Lower lobe of right lung (tissue), 2 donors: ENCODE measurements at places on chromosomes 6 and 20. TPM values are rescaled to one million over a fixed set of nuclear protein-coding genes. Genes with fewer than 3 reads are reported as not detected.
A peak's percentile ranks its signal among the peaks of the same experiment; 100 is the strongest.

WASF1 gene
- 4.3 TPM for total RNA-seq

GRCh38 chr20:57818418-57819181 is 108.8 kb upstream of the PMEPA1 start:
- no peaks in the 10 kb centered on the region for H3K36me3 ChIP-seq
- H3K27ac ChIP-seq: no peak overlapping the region
- H3K4me3 ChIP-seq: no peak overlapping the region
- H3K4me1 ChIP-seq: no peaks in the 10 kb centered on the region
- H3K27me3 ChIP-seq: no peaks in the 10 kb centered on the region

DNA sequence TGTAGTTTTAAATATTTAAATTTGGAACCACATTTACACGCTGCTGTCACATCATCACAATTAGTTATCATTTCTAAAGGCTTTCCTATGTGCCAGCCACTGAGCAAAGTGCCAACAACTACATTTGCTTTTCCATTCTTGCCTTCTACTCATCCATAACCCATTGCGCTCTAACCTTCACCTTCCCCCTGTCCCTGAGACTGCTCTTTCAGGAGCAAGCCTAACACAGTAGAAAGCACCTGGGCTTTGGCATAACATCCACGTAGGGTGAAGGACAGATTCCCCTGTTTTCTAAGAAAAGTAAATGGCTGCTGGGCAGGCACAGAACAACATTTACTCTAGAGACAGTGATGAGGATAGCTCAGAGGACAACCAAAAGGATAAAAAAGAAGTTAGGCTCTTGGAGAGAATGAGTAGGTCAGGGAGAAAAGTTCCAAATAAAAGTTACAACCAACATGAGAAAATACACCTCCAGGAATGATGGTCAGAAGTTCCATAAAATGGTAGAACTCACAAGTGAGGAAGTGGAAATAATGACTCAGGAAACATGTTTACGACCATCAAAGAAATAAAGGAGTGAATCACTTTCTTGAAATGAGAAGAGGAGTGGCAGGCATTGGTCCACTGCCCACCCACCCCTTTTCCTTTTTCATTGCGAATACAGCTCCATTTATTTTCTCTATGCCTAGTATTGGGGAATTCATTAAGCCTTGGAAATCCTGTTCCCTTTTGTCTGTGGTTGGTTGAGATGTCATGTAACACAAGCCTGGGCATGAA is 77.2 kb downstream of the PFDN4 start:
- no peaks in the 10 kb centered on the region for H3K27me3 ChIP-seq
- no peak overlapping the region for H3K27ac ChIP-seq
- no peaks in the 10 kb centered on the region for H3K4me1 ChIP-seq
- H3K4me3 ChIP-seq: no peak overlapping the region

DNA sequence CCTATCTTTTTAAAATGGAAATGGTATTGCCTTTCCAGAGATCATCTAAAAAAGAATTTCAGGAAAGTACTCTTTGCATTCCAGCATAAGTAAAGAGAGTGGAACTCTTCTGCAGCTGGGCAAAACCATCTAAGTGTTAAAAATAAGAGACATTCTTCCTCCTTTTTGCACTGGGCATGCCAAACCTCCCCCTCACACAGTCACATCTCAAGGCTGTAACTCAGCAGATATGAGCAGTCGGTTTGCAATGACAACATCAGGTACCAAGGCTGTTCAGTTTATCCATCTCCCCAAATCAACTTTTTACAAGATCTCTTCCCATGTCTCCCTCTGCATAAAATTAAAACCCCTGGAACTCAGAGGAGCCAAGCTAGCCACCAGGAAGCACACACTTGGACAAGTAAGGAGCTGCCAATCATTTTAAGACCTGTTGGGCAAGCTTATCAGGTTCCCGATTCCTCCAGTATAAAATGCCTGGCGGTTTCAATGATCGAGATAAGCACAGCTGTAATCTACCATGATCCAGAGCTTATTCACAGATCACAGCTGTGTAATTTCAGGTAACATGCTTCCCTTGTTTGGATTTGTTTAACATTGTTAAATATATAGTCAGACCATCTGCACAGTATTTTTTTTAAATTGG is 23.2 kb downstream of the ID4 start:
- no peak overlapping the region for H3K4me3 ChIP-seq
- DNase-seq: no peak
- no peaks in the 10 kb centered on the region for H3K36me3 ChIP-seq
- H3K27ac ChIP-seq: no peak overlapping the region

GRCh38 chr6:56536536-56536935 is 106.2 kb downstream of the DST start:
- peak overlapping the region; percentile 65 for H3K4me3 ChIP-seq
- H3K27ac ChIP-seq: no peak overlapping the region
- no peaks in the 10 kb centered on the region for H3K27me3 ChIP-seq
- DNase-seq: no peak
- peaks cover 52% of the 10 kb centered on the region for H3K36me3 ChIP-seq

GRCh38 chr20:51121901-51122412 is 99.0 kb upstream of the KCNG1 start:
- no peaks in the 10 kb centered on the region for H3K36me3 ChIP-seq
- H3K27ac ChIP-seq: no peak overlapping the region
- no peak for DNase-seq
- no peak overlapping the region for H3K4me3 ChIP-seq

DNA sequence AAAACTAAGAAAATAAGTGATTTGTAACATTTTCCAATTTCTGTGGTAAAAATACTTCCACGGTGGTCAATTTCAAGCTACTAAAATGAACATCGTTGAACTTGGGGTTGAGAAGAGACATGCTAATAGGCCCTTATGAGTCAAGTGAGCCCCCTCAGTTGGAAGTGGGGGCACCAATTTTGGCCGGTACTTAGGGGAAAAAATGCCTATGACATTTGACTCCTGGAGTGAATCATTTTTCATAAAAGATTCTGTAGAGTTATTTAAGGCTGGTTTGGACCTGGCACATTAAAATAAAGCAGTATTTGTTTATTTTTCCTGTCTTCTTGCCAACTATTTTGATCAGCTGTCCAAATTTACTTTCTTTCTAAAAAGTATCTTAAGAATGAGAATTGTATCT is 32.4 kb upstream of the CAP2 start:
- no peaks in the 10 kb centered on the region for H3K4me1 ChIP-seq
- no peak overlapping the region for H3K27ac ChIP-seq
- no peaks in the 10 kb centered on the region for H3K36me3 ChIP-seq
- no peak for DNase-seq
- H3K27me3 ChIP-seq: no peaks in the 10 kb centered on the region
- no peak overlapping the region for H3K4me3 ChIP-seq

GRCh38 chr6:35725721-35726438 is 11.0 kb upstream of the ARMC12 start:
- peak overlapping the region; percentile 98 for H3K27ac ChIP-seq
- H3K27me3 ChIP-seq: no peaks in the 10 kb centered on the region
- no peaks in the 10 kb centered on the region for H3K36me3 ChIP-seq
- peak; percentile 82 for DNase-seq
- H3K4me3 ChIP-seq: peak overlapping the region; percentile 18
